ENCODE measurements at places on chromosomes 2 and 18.
A peak's percentile ranks its signal among the peaks of the same experiment; 100 is the strongest.

DNA sequence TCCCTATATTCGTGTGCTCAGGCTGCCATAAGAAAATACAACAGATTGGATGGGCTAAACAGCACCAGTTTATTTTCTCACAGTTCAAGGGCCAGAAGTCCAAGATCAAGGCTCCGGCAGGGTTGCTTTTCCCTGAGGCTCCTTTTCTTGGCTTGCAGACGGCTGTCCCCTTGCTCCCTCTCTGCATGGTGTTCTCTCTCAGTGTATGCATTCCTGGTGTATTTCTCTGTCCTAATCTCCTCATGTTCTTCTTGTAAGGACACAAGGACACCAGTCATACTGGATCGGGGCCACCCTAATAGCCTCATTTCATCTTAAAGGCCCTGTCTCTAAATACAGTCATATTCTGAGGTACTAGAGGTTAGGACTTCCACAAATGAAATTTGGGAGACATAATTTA is 62.6 kb upstream of the SLC16A14 start:
- no peak for DNase-seq

DNA sequence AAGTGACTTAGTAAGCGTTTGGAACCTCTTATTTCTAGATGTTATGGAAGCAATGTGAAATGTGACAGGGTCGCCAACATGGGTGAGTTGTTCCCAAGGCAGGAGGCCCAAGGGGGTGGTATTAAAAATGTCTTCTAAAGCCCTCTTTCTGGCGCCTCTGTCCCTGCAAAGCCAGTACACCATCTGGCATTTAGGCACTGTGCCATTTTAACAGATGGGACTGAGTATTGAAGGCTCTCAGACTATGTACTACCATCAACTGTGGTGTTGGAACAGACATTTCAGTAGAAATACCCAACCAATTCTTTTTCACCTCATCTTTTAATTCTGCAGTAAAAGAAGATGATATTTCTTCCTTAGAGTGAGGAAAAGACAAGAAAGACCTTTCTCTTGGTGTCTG is 384.5 kb upstream of the MMADHC start:
- DNase-seq, result no peak

GRCh38 chr18:1895456-1896185 is 675.7 kb downstream of the METTL4 start:
- no peak for DNase-seq

- DNase-seq, result no peak
Measured at GRCh38 chr2:88810017-88810416, 118.5 kb downstream of the RPIA start.

DNA sequence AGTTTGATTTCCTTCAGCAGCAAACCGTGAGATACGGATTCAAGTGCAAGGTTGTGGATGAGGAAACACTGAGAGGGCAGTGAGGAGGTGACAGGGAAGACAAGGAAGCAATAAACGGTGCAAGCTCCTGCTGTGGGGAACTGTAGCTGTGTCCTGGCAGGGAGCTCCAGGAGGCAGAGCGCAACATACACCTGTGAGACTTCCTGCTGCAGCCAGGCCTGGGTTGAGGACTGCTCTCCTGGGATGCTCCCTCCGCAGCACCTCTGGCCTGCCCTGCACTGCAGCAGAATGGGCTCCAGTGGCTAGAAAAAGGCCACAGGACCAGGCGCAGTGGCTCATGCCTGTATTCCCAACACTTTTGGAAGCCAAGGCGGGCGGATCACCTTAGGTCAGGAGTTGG is 85.5 kb downstream of the MRO start:
- DNase-seq, result no peak

- no peak for DNase-seq
Measured at GRCh38 chr2:172813314-172813888, 77.8 kb downstream of the RAPGEF4 start.

DNA sequence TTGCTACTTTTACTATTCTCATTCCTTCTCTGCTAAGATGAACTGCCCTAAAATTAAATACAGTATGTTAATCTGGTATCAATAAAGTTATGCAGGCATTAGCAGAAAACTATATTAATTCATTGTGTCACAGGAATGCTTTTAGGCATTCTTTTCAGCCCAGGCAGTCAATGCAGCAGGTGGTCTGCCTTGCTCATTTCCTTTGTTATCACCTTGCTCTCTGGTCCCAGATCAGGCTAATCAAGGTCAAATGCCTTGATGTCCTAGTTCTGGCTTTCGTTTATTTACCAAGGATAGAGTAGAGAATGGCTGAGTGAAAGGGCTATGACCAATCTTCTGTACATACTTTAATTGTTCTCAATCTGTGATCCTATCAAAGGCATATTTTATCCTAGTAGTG is 1023.6 kb downstream of the TMEM182 start:
- no peak for DNase-seq

DNA sequence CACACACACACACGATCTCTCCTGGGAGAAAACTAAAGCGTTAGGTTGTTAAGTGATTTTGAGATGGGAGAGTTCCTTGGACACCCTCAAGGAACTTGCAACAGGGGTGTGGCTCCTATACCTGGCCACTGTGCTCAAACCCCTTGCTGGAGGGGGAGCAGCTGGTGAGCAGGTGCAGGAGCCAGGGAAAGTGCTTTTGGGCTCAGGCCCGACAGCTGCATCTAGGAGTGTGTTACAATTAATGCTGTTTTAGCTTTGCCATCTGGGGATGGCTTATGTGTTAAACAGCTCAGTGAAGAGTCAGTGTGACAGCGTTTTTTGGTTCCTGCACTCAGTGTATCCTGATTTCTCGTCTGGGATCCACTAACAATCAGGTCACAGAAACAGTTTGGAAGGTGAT is 510.8 kb downstream of the TRIB2 start:
- no peak for DNase-seq

DNA sequence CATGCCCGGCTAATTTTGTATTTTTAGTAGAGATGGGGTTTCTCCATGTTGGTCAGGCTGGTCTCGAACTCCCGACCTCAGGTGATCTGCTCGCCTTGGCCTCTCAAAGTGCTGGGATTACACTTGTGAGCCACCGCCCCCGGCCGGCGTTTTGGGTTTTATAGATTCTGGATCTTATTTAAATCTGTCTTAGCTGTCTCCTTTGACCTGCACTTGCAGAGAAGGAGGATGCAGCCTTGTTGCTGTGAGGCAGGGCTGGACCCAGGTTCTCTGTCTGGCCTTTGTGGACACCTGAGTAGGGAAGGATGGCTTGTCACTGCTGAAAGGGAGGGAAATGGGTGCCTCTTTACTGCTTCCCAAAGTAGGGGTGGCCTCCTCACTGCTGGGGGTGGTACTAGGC is 83.0 kb upstream of the HS6ST1 start:
- no peak for DNase-seq

GRCh38 chr2:228063558-228063957 is 117.9 kb downstream of the SPHKAP start:
- DNase-seq, result no peak

GRCh38 chr2:241334813-241335212 is 19.1 kb downstream of the SEPTIN2 start:
- DNase-seq, result no peak

DNA sequence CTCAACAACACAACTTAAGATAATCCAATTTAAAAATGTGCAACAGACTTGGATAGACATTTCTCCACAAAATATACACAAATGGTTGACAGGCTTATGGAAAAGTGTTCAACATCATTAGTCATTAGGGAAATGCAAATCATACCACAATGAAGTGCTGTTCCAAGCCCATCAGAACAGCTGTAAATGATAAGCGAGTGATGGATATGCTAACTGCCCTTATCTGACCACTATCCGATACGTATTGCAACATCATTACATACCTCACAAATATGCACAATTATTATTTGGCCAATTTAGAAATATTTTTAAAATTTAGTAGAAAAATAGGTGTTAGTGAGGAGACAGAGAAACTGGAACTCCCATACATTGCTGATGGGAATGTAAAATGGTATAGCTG is 62.2 kb downstream of the PPP4R1 start:
- no peak for DNase-seq

DNA sequence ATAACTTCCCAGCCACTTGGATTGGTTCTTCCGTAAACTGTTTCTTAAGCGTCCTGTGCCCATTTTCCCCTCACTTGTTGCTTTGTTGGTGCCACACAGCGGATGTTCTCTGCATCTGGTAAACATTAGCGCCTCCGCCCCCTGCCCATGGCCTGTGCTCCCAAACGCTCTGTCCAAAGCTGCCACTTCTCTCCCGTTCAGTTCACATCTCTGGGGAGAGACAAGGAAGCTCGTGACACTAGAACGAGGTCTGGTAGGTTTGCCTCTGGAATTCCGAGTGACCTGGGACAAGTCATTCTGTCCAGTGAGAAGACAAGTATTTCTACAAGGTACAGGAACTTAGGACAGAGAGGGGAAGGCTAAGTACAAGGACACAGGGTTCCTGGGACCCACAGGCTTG is 9.4 kb downstream of the COPS9 start:
- no peak for DNase-seq

- DNase-seq, result no peak
Measured at GRCh38 chr18:41974796-41975201, 19.8 kb downstream of the PIK3C3 start.

GRCh38 chr2:232444409-232445148 is 11.4 kb upstream of the ALPI start:
- DNase-seq, result peak; percentile 64

DNA sequence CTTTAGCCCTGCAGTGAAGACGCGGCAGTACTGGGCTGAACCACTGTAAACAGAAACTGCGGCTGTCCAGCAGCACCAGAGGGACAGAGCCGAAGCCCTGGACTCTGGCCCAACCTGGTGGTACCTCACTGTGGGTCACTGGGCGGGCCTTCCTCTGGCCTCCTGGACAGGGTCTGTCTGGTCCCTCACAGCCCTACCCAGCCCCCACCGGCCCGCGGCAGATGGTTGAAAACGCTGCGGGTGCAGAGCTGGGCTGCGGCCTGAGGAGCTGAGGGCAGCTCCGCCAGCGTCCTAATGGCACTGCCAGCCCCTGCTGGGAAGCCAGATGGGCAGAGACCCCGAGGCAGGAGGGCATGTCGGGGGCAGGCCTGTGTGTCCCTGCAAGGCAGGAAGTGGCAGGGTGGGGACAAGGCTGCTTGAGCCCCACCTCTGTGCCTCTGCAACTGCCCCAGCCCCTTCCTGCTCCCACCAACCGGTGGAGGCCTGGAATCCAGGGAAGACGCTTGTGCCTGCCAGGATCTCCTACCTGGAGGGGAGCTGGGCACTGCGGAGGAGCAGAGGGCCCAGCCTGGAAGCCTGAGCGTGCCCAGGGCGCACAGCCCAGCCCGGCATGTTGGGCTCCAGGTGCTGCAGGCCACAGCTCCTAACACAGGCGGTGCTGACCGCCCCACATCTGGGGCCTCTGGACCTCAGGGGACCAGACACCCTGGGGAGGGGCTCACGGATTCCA is 36.3 kb downstream of the HS6ST1 start:
- DNase-seq, result no peak

GRCh38 chr18:48818329-48819254 is 132.2 kb downstream of the SMAD7 start:
- no peak for DNase-seq

DNA sequence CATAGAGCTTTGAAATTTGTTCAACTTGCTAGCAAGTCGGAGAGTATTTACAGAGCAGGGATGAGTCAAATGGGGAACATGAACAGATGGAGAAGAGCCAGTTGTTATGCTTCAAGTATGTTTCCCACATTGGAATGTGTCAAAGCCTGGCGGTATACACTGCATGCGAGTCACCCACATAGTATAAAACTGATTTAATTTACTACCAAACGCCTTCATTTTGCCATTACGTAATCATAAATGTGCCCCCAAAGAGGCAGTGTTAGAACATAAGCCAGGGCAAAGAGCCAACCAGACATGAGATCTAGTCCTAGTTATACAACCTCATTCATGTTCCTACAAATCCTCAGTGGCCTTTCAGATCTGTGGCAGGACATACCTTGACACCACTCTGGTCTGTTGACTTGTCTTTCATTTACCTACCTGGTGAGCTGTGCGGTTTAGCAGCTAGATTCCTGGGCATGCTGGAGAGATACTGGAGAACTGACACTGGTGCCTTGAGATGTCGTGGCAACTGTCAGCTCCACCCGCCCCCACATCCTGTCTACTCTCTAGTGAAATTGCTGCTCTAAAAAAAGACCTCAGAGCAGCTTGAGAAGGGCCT is 21.7 kb upstream of the NRP2 start:
- DNase-seq, result no peak

DNA sequence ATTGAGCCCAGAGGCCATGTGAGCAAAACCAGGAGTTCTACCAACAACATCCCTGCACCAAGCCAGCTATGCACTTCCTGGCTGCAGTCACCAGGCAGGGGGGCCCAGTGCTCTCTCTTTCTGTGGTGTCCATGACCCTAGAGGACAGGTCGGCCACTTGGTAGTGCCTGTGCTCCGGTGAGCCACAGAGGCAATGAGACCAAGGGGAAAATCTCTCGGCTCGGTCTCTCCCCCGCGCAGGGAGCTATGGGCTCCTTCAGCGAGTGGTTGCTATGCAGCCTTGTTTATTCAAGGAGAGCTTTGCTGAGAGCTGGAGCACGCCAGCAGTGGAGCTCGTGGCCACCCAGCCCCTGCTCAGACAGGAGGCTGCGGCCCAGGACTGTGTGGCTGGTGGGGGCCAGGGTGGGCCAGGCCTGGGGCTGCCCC is at the start of gene TOGARAM2:
TSS of gene TOGARAM2 (plus strand) at position 283 of the 426 bp plus-strand sequence. CDS start 13,537 bp downstream, outside the sequence.
- no peak for DNase-seq

DNA sequence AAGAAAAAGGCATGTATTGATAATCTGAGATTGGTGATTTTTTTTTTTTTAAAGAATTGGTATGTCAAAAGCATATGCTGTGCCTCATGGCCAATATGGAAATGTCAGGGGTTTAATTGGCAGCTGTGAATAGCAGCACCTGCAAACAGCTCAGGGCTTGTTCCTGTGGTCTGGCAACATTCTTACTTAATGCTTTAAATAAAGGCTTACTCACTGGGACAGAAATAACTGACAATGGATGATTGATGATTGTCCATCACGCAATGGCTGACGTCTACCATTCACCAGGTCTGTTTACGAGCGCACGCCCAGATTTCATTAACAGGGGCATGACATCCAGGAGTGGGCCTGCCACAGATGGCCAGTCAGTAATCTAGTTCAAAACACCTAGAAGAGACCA is 66.7 kb downstream of the ETAA1 start:
- DNase-seq, result no peak

- DNase-seq, result peak; percentile 70
Measured at GRCh38 chr18:12934454-12935071, 13.2 kb upstream of the SEH1L start.

- no peak for DNase-seq
Measured at GRCh38 chr18:72208920-72209676, 335.0 kb downstream of the CBLN2 start.

DNA sequence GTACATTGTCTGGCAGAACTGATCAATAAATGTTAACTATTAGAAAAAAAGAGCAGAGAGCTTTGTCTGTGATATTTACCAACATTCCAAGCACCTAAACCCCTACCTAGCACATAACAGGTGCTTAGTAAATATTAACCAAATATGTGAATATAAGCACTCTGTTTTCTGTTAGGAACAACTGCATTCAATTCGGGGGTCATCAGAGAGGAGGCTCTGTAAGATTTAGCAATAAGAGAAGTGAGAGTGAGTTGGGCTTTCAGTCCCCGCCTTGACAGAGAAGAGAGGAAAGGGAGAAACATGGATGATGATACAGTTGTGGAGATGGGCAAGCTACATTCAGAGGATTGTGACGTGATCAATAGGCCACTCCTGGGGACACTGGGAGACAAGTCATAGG is 47.7 kb downstream of the MYOM1 start:
- DNase-seq, result peak; percentile 78

- DNase-seq, result no peak
Measured at GRCh38 chr2:21822505-21822904, 698.7 kb downstream of the TDRD15 start.
